ENCODE measurements at places on chromosomes 6 and 20. TPM values are rescaled to one million over a fixed set of nuclear protein-coding genes. Genes with fewer than 3 reads are reported as not detected.

NFKBIE gene
- 15.1 TPM for polyA plus RNA-seq

PRPH2 gene
- not detected for polyA plus RNA-seq

ARMH2 gene
- polyA plus RNA-seq = 0.73 TPM

DAAM2 gene
- polyA plus RNA-seq = 0.62 TPM

SLC32A1 gene
- 40.0 TPM for polyA plus RNA-seq

SASH1 gene
- 7.0 TPM for polyA plus RNA-seq

FLRT3 gene
- 3.2 TPM for polyA plus RNA-seq

MCCD1 gene
- not detected for polyA plus RNA-seq

BTNL2 gene
- not detected for polyA plus RNA-seq

CLDN20 gene
- polyA plus RNA-seq = not detected

GPR63 gene
- 1.2 TPM for polyA plus RNA-seq

SLC17A2 gene
- not detected for polyA plus RNA-seq

TTK gene
- polyA plus RNA-seq = 1.5 TPM

APOM gene
- 4.4 TPM for polyA plus RNA-seq

HINT3 gene
- polyA plus RNA-seq = 62.4 TPM

PHACTR1 gene
- polyA plus RNA-seq = 4.8 TPM

CST4 gene
- not detected for polyA plus RNA-seq
